ENCODE measurements at places on chromosomes 13 and 19.

- peak; percentile 39 for DNase-seq
Observed at GRCh38 chr13:112042496-112042895, 24.5 kb upstream of the SOX1 start.

GRCh38 chr13:32586080-32586900 lies at the start of gene PDS5B:
Gene PDS5B, plus strand, starts transcription at chr13:32586452. Its CDS starts 62,321 bp downstream, at chr13:32648773.
- DNase-seq, result peak; percentile 97

- no peak for DNase-seq
Observed at GRCh38 chr13:29893438-29893837, 43.0 kb upstream of the UBL3 start.

- no peak for DNase-seq
Observed at GRCh38 chr13:60691268-60691667, 294.2 kb downstream of the TDRD3 start.

- DNase-seq, result peak; percentile 72
Observed at GRCh38 chr13:31885994-31886393, 145.6 kb upstream of the FRY start.

DNA sequence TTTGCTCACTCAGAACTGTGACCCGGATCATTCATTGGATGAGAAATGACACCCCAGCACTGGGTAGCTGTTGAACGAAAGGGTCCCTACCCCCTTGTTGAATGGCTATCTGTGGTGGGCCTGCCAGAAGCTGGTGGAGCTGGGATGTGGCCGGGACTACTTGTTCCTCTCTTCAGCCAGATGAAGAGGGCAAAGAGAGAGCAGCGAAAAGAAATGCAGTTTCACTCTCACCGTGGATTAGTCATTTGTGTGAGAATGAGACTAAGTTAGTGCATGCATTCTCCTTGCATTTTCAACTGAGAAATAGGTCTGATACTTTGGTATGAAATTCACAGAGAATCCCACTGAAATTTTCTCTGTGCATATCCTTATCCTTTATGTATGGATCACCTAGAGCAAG lies 553.1 kb downstream of the IRS2 start:
- no peak for DNase-seq

All from NB4 (cell line).